ENCODE measurements at places on chromosomes 1 and 21.
A peak's percentile ranks its signal among the peaks of the same experiment; 100 is the strongest.

DNA sequence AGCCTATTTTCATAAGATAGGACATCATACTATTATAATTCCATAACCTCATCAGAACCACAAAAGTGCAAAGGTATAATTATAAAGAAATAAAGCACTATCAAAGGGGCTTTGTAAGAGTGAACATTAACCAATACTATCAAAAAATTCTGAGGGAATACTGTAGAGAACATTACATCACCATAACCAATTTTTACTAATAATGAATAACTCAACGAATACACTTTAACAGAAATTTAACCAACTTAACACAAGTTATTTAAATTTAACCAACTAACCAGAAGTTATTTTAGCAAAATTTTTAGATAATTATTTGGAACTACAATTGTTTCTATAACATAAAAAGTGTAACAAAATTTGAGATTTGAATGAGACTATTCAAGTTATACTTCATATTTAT, 34.8 kb downstream of the ZSWIM5 start:
- DNase-seq: no peak

DNA sequence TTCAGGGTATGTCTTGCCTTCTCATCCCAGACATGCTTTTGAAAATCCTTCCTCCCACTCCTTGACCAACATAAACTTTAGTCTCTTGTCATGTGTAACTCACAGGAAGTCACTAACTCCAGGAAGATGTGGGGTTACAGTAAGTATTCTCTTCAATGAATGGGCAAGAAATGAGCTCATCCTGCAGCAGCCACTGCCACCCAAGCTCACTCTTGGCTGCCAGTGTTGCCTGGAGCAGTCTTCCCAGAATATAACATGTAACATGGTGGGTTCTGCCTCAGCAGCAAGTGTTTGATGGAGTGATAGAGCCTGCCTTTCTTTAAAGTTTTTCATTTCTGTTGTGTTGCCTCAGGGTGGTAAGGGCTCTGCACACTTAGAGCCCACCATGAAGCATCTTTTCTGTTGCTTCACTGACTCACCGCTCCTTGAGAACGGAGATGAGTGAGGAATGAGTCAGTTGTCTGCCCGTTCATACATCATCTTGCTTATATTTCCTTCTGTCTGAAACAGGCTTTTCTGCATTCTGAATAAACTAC, 187.0 kb downstream of the TPR start:
- DNase-seq: peak; percentile 95

DNA sequence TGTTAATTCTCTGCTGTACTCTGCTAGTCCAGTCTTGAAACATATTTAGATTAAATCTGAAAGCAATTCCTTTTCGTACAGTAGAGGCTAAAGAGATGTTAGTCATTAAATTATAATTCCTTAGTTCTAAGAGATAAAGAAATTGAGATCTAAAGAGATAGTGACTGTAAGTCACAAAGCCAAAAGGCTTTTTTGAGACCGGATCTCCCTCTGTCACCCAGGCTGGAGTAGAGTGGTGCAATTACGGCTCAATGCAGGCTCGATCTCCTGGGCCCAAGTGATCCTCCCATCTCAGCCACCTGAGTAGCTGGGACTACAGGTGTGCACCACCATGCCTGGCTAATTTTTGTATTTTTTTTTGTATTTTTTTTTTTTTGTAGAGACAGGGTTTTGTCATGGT, 64.7 kb downstream of the TPR start:
- DNase-seq: no peak

DNA sequence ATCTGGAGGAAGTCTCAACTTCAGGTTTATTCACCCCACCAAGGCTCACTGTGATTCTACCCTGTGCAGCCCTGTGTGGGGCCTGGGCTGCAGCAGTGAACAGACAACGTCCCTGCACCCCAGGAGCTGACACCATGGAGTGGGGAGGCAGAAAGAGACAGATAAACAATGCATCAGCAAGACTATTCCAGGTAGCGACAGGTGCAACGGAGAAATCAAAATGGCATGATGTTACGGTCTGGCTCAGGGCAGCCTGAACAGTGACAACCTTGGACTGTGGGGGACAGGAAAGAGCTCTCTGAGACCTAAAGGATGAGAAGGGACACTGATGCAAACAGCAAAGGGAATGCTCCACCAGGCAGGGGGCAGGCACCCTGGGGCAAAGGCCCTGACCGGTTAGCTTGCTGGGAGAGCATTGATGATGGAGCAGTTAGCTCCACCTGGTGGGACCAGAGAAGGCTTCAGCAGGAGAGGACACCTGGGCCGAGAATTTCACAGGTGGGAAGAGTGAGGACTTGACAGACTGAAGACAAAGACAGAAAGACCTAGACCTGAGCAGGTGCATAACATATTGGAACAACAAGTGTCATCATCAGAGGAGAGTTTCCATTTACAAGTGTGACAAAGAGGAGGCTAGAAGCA, 589.9 kb downstream of the MATN1 start:
- no peak for DNase-seq

GRCh38 chr1:178241057-178241456, 147.2 kb downstream of the RASAL2 start:
- DNase-seq: peak; percentile 42

DNA sequence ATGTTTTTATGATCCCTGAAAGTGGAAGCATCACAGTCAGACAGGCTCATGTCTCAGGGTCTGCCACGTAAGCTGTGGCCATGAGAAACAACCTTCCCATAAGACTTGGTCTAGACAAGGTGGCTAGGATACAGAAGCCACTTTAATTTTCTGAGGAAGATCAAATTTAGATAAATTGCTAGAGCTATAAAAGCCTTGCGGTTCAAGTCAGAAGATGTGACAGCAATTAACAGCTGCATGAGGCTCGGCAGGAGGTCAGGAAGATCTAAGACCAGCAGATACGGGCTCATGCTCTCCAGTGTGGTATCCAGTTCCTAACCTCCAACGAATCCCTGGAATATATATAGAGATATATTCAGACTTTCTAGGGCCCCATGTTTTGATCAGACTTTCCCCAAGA, 577.1 kb downstream of the PLPP3 start:
- DNase-seq: no peak

DNA sequence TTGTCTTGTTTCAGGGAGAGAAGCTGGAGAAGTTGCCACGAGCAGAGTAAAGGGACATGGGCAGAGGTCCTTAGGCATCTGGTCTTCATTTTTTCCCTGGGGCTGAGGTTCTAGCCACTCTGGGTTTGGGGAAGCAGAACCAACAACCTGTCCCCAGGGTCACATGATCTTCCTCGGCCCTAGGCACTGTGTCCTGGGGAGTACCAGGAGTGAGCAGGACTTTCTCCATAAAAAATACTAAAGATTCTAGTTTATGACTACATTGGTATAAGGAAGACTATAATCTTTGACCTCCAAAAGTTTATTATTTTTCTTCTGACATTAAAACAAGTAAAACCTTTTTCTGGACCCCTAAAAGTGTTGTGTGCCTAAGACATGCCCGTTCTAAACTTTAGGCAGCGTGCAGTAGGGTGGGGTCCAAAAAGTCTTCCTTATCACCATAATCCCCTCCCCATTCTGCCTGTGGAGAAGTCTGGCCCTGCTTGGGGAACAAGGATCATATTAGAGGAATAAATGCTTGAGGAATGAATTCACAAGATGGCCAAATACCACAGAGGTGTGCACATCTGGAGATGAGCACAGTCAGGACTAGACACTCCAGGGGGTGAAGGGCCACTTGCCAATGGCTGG, 19.3 kb upstream of the IGSF3 start:
- DNase-seq: no peak

- no peak for DNase-seq
Measured at GRCh38 chr1:226975259-226976250, 35.5 kb downstream of the COQ8A start.

DNA sequence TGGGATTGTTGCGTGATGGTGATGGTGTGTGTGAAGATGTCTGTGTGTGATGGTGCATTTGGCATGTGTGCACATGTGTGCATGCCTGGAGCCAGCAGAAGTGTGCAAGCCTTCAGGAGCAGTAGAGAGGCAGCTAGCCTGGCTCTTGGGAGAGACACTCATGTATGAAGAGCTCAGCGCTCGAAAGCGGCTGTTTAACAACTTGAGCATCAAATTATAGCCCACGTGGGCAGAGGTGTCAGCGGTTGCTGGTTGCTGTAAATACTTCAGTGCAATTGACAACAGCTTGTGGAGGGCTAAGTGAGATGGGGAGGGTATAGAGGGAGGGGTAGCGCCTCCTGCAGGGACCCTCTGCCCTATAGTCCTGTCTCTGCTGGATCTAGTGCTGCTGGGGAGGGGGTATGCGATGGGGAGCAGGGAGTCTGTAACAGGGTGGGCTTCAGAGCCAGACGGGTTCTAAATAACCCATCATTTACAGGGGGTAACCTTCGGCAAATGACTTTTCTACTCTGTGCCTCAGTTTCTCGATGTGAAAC, 21.5 kb downstream of the FOXD2 start:
- DNase-seq: no peak

GRCh38 chr1:247357052-247357780, 25.5 kb upstream of the ZNF496 start:
- DNase-seq: peak; percentile 80

DNA sequence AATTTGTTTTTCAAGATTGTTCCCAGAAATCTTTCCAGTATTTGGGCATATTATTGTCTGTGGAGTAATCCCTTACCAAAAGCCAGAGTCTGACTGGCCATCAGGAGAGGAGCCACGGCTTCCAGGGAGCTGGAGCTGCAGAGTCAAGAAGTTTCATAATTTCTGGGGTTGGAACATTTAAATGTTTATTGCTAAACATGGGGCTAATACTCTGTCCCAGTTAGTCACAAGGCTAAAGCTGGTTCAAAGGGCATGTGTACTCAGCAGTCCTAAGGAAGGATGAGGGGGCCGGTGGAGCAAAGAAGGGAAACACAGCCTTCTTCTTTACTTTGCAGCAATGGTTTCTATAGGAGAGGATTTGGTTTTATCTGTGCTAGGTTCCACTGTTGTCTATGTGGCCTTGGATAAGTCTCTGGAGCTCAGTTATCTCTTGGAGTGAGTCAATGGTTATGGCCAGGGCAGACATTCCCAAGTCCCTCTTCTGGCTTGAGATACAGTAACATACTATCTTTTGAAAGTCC, 9.5 kb downstream of the DENND2D start:
- peak; percentile 12 for DNase-seq

- peak; percentile 74 for DNase-seq
Measured at GRCh38 chr1:41382480-41383090, 21.4 kb downstream of the FOXO6 start.

GRCh38 chr1:65471213-65471833, 50.9 kb downstream of the LEPR start:
- DNase-seq: no peak

DNA sequence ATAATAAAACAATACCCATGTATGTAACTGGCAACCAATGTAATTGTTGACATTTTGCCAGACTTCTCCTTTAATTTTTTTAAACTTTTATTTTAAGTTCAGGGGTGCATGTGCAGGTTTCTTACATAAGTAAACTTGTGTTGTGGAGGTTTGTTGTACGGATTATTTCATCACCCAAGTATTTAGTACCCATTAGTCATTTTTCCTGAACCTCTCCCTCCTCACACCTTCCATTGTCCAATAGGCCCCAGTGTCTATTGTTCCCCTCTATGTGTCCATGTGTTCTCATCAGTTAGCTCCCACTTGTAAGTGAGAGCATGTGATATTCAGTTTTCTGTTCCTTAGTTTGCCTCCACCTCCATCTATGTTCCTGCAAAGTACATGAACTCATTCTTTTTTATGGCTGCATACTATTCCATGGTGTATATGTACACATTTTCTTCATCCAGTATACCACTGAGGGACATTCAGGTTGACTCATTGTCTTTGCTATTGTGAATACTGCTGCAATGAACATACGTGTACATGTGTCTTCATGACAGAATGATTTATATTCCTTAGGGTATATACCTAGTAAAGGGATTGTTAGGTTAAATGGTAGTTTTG, 6.7 kb downstream of the DEPDC1 start:
- no peak for DNase-seq

DNA sequence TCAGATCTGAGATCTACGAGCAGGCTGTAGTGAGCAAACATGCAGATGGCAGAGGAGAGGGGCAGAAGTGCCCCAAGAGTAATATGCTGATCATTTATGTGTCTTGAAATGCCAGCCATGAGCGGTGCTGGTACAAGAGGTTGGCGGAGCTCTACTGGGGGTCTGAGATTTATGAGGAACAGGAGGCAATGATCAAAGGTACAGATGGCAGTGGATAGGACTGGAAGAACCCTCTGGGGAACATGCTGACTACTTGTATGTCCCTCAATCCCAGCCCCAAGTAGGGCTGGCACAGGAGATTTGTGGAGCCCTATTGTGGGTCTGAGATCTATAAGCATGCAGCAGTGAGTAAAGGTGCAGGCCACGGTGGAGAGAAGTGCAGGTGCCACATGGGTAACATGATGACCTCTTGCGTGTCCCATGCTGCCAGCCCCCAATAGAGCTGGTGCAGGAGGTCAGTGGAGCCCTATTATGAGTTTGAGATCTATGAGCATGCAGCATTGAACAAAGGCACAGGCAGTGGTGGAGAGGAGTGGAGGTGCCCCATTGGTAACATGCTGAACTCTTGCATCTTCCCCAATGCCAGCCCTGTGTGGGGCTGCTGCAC, 97.2 kb upstream of the ZNF678 start:
- DNase-seq: no peak

- DNase-seq: peak; percentile 79
Measured at GRCh38 chr1:177984136-177984525, 14.3 kb upstream of the SEC16B start.

GRCh38 chr1:17440074-17440826, 773 bp upstream of the RCC2 start:
- DNase-seq: no peak

GRCh38 chr1:200673952-200674823, 4.5 kb upstream of the DDX59 start:
- no peak for DNase-seq

GRCh38 chr1:204528677-204529076, 12.5 kb downstream of the MDM4 start:
- no peak for DNase-seq

GRCh38 chr1:165862448-165862847, 35.0 kb downstream of the UCK2 start:
- DNase-seq: no peak

- peak; percentile 15 for DNase-seq
Measured at GRCh38 chr1:45722809-45723208, 27.6 kb downstream of the IPP start.

DNA sequence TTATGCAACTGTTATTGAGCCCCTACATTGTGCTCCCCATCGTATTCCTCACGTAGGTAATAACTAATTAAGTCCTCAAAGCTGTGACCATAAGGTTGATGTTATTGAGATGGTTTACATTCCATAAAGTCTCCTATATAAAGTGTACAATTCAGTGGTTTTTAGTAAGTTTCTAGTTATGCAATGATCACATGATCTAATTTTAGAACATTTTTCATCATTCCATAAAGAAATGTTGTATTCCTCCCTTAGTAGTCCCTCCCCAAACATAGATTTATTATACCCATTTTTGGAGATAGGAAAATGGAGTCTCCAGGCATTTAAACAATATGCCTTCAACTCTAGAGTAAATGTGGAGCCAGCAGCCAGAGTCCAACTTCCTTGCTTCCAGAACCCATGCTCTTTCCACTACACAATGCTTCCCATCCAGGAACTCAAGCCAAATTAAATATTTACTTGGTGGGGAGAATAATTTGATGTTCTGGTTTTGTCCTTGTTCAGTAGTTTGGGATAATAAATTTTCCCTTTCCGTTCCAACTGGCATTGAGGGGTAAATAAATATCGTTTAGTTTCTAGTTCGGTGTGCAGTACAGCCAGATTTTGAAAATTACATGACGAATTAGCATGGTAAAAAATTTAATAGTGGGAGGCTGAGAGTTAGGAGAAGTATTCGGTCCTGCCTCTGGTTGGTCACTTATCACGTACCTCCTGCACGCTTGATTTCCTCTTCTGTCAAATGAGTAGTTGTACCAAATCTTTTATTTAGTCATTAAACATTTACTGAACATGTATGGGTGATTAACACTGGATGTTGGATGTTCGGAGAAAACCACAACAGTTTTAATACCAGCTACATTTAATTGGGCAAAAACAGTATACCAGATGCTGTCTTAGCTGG, 66.3 kb downstream of the CACHD1 start:
- DNase-seq: peak; percentile 17
